ENCODE measurements at places on chromosomes 12 and 14.

DNA sequence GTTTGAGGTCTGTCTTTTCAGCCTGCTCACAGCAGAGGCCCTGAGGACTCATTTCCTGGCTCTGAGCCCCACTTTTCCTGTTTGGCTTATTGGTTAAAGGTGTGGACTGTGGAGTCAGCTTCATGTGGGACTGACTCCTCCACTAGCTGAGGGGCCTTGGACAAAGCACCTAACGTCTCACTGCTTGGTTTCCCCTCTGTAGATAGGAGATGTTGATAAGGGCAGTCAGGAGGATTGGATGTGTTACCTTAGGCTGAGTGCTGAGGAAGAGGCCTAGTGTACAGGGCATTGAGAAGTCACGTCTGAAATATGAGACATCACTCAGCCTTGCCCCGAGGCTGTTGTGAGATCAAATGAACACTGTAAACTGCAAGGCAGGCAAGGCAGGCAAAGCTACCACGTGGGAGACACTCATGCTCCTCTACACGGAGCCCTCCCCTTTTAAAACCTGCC lies 27.1 kb upstream of the TCL1A start:
- DNase-seq, result no peak

GRCh38 chr12:126040307-126040706 lies 975.1 kb downstream of the AACS start:
- no peak for DNase-seq

GRCh38 chr14:50062438-50063085 lies 53.8 kb downstream of the VCPKMT start:
- DNase-seq, result peak; percentile 57

DNA sequence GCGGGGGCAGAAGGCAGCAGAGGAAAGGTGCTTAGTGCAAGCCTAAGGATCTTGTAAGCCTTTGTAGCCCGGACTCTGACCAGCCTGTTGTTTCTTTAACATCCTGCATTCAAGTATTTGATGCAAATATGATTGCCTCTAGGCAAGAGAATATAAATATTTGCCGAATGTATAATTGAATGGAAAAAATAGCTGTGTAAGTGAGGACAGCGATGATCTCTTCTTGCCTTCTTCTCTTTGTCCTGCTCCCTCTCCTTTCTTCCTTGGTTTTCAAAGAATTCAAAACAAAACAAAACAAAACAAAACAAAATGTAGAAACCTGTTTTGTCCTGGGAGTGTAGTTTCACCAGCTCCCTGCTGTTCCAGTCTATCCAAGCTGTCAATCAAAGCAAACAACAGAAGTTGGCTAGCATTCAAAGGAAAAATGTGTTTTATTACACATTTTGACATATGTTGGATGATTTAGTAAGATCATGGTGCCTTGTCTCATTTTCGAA lies 74.9 kb upstream of the CPM start:
- no peak for DNase-seq

DNA sequence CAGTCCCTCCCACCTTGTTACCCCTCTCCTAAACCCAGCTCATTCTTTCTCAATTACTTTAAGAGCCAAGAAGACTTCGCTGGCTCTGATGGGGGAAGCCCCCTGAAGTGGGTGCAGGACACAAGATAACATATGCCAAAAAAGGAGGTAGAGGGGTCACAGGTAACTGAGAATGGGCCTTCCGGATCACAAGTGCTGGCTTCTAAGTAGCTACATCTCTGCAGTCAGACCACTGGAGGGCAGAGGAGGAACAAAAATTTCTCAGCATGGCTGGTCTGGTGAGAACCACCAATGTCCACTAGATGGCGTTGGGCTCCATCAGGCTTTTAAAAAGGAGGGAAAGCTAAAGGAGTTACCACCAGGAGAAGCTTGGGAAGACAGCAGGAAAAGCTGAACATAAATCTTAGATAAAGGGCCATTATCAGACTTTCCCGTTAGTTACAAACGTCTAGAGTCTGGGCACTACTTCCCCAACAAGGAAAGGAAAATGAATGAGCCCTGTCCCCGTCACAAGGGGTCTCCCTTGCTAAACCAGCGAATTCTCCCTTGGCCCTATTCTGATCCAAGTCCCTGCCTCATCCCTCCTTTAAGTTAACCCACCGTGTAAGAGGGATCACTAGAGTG lies 11.6 kb upstream of the CDH24 start:
- peak; percentile 66 for DNase-seq

DNA sequence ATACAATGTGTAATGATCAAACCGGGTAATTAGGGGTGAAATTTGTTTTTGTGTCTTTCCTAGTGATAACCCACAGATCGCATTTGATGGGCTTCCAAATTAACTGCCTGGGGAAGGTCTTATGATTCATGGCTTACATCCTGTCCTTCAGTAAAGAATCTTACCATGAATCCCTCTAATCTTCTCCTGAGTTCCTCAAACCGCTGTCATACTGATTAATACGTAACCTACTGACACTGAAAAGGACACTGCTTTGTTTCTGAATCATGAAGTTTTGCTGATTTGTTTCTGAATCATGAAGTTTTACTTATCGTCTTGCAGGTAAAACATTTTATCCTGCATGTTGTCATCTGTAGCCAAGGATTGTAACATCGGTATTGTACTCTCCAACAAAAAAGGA lies 52.0 kb upstream of the CRY1 start:
- no peak for DNase-seq

DNA sequence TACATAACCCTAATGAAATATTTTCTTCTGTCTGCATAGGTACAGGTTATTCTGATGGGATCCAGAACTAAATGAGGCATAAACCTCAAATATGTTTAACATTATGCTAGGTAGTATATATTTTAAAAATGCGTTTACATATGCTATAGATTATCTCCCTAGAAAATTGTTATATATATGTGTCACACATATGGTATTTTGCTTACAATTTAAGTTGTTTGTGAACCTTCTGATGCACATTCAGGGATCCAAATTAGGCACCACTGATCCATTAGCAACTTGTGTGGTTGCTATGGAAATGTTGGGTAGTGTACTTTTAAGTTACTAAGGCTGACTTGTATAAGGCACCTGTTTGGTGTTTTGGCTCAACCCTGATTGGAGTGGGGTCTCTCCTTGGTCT lies 456.7 kb downstream of the AEBP2 start:
- no peak for DNase-seq

DNA sequence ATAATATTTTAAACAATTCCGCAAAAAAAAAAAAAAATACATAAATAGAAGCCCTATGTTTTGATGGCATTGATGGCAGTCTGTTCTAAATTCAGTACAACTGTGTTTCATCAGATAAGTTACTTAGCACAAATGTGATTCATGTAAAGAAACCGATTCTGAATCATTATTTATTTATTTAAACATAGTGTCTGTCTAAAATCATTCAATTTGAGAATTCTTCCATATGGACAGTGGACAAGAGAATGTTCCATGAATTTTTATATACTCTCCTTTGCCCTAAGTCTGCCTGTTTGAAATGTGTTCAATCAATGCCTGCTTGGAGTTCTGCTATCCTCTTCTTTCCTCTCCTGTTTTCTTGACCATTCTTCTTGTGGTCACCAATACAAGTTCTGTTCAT lies 126.5 kb downstream of the PDE3A start:
- DNase-seq, result no peak

DNA sequence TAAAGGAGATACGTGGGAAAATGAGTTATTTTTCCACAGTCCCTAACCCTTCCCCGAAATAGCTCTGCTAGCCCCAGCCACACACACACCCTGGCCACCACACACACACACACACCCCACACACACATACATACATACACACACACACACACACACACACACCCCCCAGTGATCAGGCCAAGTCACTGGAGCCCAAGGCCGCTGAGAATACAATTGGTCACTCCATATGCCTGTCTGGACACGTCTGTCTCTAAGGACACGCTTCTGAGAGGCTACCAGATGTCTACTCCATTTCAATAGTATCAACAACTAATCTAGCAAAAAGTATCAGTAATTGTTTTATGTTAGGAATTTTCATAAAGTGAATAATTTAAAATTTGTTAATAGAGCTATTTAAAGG lies 13.0 kb upstream of the DIABLO start:
- no peak for DNase-seq

DNA sequence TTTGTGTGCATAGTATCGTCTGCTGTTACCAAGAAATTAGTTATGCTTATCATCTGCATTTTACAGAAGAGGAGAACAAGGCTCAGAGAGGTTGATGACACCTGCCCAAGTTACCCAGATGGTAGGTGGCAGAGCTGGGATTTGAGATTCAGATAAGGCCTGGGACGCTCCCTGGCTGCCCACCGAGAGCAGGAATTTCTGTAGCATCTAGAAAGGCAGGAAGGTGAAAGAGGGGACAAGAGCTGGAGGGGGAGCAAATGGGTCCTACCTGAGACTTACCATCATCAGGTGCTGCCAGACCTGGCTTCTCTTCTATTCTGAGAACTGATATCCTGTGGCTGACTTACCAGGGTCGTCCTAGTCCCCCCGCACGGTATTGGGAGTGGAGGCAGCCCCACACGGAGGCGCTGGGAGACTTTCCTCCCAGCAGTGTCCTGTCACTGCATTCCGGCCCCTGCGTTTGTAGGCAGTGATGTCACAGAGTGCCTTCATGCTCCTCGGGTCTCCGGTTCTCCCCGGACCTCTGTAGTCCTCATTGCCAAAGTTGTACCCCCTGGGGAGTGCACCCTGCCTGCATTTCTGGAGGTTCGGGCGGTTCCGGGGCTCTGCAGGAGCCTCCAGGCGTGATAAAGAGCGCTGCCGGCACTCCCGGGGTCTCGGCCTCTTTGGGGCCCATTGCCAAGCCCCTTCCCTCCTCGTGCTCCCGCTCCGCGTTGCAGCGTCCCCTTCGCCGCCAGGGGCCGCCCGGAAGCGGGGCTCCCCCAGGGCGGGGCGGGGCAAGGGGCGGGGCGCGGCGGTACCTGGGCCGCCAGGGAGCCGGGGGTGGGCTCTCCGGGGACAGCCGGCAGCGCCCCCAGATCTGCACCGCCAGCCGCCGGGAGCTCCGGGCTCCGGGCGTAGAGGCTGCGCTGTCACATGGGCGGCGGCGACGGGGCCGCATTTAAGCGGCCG lies at the start of gene CABP1:
TSS of gene CABP1 (plus strand) at position 856 of the 951 bp plus-strand sequence. CDS start at position 916, 60 bp downstream.
- DNase-seq, result peak; percentile 44

DNA sequence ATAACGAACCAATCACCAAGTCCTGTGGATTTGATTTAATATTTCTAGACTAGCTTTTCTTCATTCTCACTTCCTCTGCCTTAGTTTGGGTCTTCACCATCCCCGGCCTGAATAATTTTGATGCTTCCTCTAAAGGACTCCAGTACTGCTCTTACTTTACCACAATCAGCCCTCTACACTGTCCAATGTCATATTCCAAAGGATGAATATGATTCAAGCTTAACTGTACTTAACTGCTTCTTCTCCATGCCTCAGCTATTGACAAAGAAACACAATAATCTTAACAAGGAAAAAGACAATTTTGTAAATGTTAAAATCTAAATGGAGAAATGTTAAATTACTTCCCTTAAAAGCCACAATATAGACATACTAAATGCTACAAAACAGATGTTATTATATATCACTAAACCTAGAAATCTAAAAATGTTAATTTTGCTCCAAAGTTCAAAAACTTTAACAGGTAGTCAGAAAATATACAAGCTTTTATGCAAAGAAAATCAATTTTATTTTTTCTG lies 70.2 kb downstream of the STXBP6 start:
- DNase-seq, result no peak

- DNase-seq, result no peak
Measured at GRCh38 chr14:66421990-66422946, 63.9 kb upstream of the CCDC196 start.

DNA sequence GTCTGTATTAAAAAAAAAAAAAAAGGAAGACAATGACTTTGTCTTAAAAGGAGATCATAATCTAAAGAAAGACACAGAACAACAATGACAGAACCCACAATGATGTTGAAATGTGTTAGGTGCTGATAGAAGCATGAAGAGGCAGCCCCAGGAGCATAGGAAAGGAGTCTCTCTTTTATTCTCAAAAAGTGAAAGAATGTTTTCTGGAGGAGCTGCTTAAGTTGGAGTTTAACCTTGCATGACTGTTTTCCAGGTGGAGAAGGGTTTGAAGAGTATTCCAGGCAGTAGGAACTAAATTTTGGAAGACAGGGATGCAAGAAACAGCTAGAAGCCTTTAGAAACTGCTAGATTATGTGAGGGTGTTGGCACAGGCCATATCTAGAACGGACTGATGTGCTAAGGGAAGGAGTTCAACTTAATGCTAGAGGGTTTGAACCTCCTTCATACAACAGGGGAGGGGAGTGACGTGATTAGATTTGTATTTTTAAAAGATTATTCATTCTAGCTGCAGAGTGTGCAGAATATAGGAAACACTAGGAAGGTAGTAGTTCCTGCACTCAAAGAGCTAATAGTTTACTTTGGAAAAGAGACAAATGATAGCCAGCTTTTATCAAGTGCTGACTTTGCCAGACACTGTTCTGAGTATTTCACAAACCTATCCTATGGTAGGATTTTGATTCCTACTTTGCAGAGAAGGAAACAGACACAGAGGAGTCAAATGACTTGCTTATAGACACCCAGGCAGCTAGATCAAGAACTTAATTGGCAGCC lies 4.6 kb upstream of the RPL6 start:
- no peak for DNase-seq

All from memory B cell (primary cell).